ENCODE measurements at places on chromosomes 6 and 20.

DNA sequence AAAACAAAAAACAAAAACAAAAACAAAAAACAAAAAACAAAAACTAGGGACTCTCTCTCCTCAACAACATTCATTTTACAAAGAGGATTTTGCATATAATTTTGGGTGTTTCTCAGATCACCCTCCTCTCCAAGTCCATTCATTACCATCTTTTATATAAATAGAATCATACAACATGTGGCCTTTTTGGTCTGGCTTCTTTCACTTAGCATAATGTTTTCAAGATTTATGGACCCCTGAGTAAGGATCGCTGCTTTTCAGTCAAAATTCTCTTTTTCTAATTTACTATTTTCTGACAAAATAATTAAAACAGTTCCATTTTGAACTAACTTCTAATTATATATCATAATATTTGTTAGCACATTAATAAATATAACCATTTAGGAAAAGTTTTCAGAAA, 94.8 kb downstream of the UBE3D start:
- no peak for DNase-seq

DNA sequence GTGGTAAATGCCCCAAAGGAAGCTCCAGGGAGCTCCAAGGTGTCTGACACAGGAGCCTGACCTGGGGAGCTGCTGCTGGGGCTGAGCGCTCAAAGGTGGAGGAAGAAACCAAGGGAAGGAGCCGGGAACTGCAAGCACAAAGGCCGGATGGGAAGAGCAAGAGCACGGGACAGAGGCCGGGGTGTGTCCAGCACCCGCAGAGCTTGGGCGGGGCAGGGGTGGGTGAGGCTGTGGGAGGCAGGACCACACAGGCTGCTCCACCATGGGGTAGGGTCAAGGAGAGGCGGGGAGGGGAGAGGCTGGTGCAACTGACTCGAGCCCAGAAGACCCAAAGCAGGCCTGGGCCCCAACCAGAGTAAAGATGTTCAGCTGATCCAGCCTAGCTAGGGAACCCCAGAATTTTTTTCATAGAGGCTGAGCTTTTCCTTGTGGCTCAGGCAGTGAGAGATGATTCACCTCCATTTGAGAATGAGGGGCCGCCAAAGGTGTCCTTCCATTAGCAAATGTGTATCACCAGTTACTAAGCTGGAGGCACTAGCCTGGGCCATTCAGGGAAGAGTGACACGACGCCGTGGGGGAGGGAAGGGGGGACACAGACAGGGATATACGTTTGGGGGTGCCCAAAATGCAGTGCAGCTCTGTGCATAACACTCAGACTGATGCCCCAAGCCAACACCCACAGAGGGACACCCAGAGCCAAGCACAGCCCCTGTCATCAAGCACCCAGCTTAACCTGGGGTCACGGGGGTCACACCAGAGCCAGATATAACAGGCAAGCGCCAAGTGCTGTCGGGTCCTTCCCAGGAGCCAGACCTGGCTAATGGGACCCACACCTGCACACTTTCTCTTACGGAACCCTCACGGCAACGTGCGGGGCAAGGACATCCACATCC, 21.3 kb upstream of the TLDC2 start:
- no peak for DNase-seq

DNA sequence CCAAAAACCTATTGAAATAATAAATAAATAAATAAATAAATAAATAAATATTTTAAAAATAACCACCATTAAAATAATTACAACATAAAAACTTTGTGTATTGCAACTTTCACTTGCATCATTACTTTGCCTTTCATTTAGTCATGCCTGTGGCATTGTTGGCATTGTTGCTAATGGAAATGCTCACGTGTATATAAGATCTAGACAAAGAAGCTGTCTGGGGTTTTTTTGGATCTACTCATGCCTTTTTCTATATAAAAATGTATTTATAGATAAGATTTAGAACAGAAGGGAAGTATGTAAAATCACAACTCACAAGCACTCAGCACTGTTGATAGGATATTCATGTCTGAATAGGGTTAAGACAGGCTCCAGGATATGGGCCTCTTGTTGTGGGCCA, 27.9 kb downstream of the GFRA4 start:
- no peak for DNase-seq

DNA sequence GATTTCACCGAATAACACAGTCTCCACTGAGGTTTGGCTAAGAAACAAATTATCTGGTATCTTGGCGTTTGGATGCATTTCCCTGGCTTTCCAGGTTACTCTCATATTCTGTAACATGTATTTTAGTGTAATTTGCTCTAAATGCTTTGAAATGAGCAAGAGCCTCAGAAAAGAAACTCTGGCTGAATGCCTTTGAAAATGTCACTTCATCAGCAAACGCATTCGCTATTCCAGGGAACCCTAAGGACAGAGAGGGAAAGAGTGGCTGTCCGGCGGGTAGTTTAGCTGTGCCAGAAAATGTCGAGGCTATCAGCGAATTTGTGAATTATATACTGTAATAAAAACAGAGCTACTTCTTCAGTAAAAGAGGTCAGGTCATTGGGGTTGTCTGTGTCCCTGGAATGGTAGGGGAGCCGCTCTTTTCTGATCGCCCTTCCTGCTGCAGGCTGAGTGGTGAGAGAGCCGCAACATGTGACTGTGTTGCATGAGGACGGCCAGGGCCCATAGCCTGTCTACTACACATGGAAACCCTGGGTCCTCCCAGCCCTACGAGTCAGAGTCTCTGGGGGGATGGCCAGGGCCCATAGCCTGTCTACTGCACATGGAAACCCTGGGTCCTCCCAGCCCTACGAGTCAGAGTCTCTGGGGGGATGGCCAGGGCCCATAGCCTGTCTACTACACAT, 57.3 kb downstream of the SMOC2 start:
- DNase-seq: no peak

DNA sequence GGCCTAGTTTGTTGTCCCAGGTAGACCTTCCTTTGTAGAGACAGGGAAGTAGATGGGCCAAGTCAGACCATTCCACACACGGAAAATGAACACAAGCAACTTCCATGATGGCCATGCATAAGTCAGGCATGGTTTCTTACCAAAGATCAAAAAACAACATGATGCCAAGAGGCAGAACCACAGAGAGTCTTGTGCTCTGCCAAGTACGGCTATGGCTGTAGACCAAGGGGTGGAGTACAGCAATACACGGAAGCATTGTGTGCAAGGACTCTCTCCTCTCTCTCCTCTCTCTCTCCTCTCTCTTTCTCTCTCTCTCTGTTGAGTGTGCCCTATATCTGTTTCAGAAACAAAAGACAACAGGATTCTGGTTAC, 4.8 kb upstream of the DUSP22 start:
- DNase-seq: no peak

- no peak for DNase-seq
Observed at GRCh38 chr6:160791459-160791858, 89.4 kb downstream of the PLG start.

GRCh38 chr20:58755766-58756449, 63.3 kb downstream of the NPEPL1 start:
- DNase-seq: no peak

Measured in skeletal muscle cell (primary cell).